Left kidney (tissue), 8 donors: ENCODE measurements at places on chromosomes 1 and 21. TPM values are rescaled to one million over a fixed set of nuclear protein-coding genes. Genes with fewer than 3 reads are reported as not detected.

DNA sequence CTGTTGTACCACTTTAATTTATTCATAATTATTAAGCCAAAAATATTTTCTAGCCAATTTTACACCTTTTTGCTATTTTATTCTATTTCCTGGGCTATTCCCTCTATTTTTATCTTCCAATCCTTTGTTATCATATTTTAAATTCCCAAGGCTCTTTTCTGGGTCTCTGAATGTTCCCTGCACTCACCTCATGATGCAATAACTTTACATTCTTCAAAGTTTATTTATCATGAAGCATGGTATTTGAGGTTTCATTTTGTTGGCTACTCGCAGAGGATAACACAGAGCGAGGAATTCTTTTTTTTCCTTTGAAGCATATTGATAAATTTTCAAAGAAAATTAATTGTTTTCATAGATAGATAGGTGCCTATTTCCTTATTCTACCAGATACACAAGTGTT, 489.8 kb upstream of the TMPRSS15 start:
- DNase-seq, result no peak

DNA sequence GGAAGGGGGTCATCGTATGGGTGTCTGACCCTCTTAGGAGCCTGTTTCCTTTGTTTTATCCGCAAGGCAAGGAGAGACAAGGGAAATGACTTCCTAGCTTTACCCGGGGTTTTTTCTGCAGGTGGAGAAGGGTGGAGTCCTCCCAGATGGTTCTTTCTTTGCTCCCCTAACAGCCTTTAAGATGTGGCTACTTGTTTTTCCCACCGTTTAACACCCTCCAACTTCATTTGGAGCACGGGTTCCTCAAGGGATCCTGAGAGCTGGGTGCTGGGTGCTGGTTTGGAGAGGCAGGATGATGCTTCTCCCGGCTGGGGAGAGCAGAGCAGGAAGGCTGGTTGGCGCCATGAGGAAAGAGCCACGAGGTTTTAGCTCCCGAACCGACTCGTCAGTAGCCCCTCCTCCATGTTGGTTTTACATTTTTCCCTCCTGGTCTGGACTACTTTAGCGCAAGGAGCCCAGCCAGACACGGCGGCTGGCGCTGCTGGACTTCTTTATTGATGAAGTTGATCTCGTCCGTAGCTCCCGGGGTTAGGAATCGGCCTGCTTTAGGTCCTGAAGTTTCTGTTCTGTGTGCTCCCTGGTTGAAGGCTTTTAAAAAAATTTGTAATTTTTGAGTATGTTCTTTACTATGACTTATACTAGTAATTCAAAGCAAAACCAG, 1.4 kb downstream of the UCK2 start:
- DNase-seq, result peak; percentile 68

DNA sequence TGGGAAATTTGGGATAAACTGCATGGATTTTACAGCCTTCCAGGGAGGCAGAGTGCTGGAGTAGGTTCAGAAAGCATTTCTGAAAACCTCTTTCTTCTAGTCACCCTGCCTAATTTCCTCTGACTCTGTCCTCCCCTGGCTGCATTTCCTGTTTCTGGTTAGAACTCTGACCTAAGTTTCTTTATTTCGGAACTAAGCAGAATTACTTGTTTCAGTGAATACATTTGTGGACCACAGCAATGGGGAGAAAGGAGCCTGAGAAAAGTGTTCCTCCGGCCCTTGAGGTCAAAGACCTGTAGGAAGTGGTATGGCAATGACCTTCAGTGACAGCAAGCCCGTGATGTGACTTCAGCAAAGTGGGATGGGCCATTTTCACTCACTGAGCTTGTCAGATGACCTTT, 173.4 kb upstream of the RUNX1 start:
- no peak for DNase-seq

DNA sequence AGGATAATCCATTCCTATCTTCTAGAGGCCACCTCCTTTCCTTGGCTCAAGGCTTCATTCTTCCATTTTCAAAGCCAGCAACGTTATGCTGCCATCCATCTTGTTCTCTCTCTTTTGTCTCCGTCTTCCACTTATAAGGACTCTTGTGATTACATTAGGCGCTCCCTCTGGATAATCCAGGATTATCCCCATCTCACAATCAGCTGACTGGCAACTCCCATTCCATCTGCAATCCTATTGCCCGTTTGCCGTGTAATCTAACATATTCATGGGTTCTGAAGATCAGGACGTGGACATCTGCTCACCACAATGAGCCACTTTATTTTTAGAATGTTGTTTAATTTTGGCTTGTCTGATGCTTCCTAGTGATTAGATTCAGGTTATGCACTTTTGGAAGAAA, 89.3 kb downstream of the EBNA1BP2 start:
- DNase-seq, result no peak

CCDC17 gene
- 1.3 TPM for polyA plus RNA-seq

GRCh38 chr1:61082311-61083012, at the start of gene NFIA:
NFIA (plus strand) TSS chr1:61082561.
- no peak for DNase-seq

SYT14 gene
- 0.57 TPM for polyA plus RNA-seq

GRCh38 chr1:230054092-230054749, 12.8 kb upstream of the GALNT2 start:
- no peak for DNase-seq

DNA sequence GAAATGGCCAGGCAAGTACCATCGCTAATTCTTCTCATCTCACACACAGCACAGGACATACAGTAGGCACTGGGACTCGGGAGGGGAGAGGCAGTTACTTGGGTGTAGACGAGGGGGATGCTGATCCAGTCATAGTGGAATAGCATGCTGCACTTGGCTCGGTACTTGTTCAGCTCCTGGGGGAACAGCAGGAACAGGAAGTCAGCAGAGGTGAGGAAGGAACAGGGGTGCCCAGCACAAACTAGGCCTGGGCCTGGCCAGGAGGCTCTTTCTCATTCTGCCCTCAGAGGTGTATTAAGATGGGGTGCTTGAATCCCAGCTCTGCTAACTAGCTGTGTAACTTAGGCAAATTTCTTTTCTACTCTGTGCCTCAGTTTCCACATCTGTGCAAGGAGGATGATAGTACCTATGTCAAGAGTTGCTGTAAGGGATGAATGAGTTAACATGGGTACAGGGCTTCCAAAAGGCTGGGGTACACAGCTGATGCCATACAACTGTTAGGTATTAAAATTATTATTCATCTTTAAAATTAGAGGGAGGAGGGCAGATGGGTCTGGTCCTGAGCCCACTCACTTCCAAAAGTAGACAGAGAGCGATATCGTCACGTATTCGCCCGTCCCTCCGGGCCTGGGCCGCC, 2.4 kb downstream of the BEST4 start:
- DNase-seq, result no peak

GRCh38 chr1:25996966-25997827, 666 bp downstream of the PAFAH2 start:
- no peak for DNase-seq

- DNase-seq, result no peak
Observed at GRCh38 chr1:33502726-33503125, 30.3 kb downstream of the ZSCAN20 start.

NGF gene
- 1.8 TPM for polyA plus RNA-seq

AIM2 gene
- polyA plus RNA-seq, result 0.08 TPM

- no peak for DNase-seq
Observed at GRCh38 chr1:156148216-156148615, 5.2 kb upstream of the SEMA4A start.

ESRRG gene
- polyA plus RNA-seq, result 45.0 TPM

GRCh38 chr1:91621907-91622306, 121.3 kb downstream of the CDC7 start:
- DNase-seq, result no peak

GRCh38 chr1:90671251-90671650, 45.9 kb downstream of the BARHL2 start:
- DNase-seq, result no peak

GPR61 gene
- polyA plus RNA-seq, result 1.1 TPM

DNA sequence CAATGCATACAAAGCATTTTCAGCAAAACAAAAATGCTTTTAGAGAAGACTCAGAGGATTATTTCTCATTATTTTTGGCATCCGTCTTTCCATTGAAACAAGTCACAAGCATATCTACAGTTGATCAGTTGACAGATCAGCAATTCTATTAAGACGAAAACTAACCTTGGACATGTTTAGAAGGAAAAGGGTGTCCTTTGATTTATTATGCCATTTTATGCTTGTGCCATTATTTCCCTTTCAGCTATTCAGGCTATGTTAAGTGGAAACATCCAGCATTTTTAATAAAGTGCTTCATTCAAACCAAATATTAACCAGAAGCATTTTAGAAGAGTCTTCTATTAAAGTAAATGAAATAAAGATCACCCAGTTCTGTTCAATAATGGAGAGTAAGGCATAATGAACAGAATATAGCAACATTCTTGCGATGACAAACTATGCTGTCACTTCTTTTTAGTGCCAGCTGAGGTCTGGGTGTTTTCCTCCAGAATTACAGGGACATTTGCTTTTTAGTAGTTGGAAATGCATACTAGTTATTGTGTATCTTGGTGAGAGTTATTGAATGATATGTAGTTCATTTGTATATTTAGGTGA, 481.4 kb downstream of the PLA2G4A start:
- DNase-seq, result no peak

GRCh38 chr1:181112071-181112929, 23.8 kb downstream of the IER5 start:
- DNase-seq, result no peak

SRM gene
- polyA plus RNA-seq, result 41.3 TPM

- DNase-seq, result no peak
Observed at GRCh38 chr1:182875889-182876288, 36.7 kb downstream of the DHX9 start.

SELL gene
- 2.1 TPM for polyA plus RNA-seq

HSD3B1 gene
- 0.78 TPM for polyA plus RNA-seq

HHIPL2 gene
- polyA plus RNA-seq, result 1.8 TPM

AADACL3 gene
- not detected for polyA plus RNA-seq

DNA sequence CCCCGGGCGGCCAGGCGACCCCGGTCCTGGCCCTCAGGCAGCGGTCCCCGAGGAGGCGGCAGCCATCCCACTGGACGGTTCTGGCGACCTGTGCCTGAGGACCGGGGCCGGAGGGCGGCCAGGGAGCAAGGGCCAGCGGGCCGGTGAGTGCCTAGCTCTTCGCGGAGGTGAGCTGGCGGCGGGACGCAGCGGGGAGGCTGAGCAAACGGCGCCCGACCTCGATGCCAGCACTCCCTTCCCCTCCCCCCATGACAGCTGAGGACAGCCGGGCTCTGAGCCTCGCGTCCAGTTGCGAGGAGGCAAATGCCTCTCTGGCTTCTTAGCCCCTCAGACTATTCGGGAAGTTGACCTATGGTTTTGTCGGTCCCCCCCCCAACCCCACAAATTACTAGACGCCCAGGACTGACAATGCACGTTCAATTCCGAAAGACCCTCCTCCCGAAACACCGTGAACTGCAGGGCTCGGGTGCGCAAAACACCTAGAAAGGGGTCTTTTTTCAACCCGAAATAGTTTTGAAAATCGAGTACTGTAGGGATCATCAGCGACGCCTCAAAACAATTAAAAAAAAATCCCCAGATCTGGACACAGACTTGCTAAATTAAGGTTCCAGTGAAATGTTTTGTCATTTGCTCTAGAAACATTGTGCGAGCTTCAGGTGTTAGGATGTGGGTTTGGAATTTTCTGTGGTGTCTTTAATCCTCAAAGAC, 8.3 kb downstream of the CDKN2C start:
- DNase-seq, result no peak

- no peak for DNase-seq
Observed at GRCh38 chr1:68197461-68197860, 34.9 kb downstream of the WLS start.

GRCh38 chr1:222224156-222224555, 323.7 kb downstream of the HHIPL2 start:
- no peak for DNase-seq

CACNA1S gene
- polyA plus RNA-seq, result 0.53 TPM

GIPC2 gene
- 21.6 TPM for polyA plus RNA-seq

DNA sequence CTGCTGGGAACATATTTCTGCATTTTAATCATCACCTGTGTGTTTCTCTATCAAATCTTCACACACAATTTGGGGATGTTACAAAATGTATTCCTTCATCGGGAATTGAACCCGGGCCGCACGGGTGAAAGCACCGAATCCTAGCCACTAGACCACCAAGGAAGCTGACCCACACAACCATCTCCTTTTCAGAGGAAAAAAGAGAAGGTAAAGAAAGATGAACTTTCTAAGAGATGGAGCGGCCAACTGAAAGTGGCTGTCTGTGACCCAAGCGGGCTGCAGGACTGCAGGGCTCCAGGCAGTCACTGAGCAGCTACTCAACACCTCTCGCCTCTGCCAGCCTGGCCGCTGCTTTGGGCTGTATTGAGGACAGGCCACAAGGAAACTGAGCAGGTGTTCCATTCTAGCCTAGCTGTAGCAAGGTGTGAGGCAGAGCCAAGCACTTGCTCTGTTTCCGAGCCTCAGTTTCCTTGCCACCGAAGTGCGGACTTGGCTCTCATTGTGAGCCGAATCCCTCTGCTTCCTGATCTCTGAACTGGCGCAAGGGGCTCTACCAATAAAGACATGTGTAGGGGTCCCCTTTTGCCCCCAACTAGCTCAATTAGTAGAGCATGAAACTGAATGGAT, 156.9 kb upstream of the NBPF11 start:
- DNase-seq, result no peak

DNA sequence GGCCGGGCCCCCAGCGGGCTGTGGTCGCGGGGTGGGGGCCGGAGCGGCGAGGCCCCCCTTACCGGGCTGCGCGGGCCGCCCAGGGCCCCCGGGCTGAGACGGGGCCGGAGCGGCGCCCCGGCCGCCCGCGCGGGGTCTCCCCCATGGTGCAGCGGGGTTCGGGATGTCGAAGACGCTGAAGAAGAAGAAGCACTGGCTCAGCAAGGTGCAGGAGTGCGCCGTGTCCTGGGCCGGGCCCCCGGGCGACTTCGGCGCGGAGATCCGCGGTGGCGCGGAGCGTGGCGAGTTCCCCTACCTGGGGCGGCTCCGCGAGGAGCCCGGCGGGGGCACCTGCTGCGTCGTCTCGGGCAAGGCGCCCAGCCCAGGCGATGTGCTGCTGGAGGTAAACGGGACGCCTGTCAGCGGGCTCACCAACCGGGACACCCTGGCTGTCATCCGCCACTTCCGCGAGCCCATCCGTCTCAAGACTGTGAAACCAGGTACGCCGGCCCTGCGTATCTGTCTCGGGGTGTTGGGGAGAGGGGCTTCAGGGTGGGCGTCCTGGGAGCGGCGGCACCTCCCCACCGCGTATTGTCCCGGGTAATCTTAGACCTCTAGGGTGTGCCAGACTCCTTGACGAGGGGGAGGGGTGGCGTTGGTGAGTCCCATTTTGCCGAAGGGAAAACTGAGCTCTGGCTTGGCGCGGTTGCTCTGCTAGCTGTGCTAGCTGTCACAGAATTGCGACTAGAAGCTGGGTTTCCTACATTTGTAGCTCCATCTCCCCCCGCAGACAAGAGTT, 745 bp downstream of the MAGI3 start:
- DNase-seq, result no peak
